ENCODE measurements at places on chromosomes 1 and 21. TPM values are rescaled to one million over a fixed set of nuclear protein-coding genes. Genes with fewer than 3 reads are reported as not detected.

DNA sequence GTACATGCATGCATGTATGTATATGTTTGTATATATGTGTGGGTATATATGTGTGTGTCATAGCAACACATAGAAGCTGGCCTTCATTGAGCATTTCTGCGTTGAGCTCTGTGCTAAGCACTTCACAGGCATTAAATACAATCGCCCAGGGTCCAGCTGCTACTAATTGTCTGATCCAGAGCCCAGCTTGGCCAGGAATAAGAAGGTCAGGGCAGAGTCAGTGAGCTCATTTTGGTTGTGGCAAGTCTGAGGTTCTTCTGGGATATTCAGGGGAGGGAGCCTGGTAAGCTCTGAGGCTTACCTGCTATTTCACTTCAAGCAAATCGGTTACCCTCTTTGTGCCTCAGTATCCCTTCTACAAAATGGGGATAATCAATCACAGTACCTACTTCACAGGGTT lies 59.6 kb downstream of the FOXO6 start:
- DNase-seq, result peak; percentile 87

GRCh38 chr1:150909585-150910180 lies 16.5 kb upstream of the SETDB1 start:
- no peak for DNase-seq

- peak; percentile 98 for DNase-seq
Observed at GRCh38 chr1:179882253-179883039, at the start of gene TOR1AIP1. TSS of gene TOR1AIP1 (plus strand) at chr1:179882285. CDS start at chr1:179882503, 218 bp downstream.

DNA sequence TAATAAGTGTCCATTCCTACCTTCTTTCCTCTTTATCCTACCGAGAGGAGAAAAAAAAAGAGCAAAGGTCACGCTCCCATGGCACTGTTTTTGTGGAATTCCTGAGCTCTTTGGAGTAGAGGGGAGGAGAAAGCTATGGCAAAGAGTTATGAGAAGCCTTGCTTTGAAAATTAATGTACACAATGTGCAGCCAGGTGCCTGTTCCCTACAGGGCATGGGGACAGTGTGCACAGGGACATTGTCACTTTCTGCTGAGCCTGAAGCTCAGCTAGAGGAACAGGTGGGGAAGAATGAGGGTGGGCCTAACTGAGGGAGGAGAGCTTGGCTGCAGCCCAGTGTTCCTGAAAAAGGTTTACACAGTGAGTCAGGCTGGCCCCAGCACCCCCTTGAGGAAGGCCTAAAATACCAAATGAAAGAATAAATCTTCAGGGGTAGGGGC lies 66.1 kb downstream of the PLXNA2 start:
- DNase-seq, result peak; percentile 53

GRCh38 chr1:5643360-5644107 lies 348.7 kb downstream of the NPHP4 start:
- DNase-seq, result no peak

- no peak for DNase-seq
Observed at GRCh38 chr1:25017436-25018109, 87.5 kb upstream of the RUNX3 start.

- no peak for DNase-seq
Observed at GRCh38 chr1:241332987-241333386, 24.0 kb downstream of the RGS7 start.

DNA sequence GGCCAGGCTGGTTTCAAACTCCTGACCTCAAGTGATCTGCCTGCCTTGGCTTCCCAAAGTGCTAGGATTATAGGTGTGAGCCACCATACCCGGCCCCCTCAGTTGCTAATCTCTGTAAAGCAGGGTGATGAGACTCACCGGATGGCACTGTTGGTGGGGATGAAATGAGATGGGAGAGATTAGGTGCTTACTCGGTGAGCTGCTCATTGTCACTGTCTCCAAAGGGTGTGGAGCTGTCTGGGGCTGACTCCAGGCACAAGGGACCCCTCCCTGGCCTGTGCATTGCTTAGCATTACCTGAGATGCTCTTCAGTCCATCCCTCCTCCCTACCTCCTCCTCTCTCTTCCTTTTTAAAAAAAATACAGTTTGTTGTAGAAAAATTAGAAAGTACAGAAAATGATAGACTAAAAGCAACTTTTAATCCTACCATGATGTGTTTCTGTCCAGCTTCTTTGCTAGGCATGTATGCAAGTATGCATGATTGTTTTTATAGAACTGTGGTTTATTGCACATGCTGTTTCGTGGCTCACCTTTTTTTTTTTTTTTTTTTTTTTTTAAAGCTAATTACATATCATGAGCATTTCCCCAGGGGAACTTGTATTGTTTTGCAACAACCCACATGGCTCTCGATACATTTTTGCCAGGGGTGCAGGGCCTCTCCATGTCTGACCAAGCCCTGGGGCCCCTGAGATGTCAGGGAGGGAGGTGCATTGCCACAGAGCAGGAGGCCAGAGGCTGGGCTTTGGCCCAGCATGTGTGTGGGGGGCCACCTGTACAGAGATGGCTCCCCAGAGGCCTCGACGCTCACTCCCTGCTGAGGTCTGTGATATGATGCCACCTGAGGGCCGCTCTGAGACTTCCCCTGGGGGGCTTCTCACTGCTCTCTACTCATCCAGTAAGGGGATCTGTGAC lies 55.4 kb downstream of the ARHGEF10L start:
- DNase-seq, result no peak

- DNase-seq, result no peak
Observed at GRCh38 chr1:152039461-152039860, 2.7 kb upstream of the S100A11 start.

DNA sequence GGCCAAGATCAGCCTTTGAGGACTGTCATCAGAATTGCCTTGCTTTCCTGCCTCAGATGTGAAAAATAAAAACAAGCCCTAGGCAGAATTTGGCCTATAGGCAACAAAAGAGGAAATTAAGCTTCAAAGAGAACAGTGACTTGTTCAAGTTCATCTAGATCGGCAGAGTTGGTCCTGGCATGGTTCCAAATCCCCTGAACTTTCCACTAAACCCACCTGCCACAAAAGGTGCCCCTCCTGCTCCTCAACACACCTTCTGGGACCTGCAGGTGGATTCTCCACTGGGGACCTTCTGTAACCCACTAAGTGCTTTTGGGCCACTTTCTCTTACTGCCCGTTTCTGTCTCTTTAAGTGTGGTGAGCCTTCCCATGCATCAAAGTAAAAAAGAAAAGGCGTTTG lies 42.5 kb upstream of the LRRN2 start:
- DNase-seq, result no peak

GRCh38 chr21:44701541-44701940 lies 4.6 kb downstream of the KRTAP10-12 start:
- no peak for DNase-seq

DNA sequence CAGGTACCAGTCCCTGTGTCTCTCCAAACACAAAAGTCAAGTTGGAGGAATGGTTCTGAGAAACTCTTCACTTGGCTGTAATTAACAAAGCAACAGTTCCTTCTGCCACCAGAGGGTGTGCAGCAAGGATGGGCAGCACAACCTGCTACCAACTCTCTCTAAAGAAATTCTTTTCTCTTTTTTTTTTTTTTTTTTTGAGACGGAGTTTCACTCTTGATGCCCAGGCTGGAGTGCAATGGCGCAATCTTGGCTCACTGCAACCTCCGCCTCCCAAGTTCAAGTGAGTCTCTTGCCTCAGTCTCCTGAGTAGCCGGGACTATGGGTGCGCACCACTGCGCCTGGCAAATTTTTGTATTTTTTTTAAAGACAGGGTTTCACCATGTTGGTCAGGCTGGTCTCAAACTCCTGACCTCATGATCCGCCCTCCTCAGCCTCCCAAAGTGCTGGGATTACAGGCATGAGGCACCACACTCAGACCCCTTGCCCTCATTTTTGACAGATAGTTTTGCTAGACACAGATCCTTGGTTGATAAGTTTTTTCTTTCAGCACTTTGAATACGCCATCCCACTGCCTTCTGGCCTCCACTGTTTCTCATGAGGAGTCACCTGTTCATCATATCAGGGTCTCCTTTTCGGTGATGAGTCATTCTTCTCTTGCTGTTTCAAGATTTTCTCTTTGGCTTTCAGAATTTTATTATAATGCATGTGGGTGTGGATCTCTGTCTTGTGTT lies 12.1 kb upstream of the DEGS1 start:
- DNase-seq, result peak; percentile 9

- DNase-seq, result no peak
Observed at GRCh38 chr1:193437785-193438184, 251.4 kb upstream of the B3GALT2 start.

DNA sequence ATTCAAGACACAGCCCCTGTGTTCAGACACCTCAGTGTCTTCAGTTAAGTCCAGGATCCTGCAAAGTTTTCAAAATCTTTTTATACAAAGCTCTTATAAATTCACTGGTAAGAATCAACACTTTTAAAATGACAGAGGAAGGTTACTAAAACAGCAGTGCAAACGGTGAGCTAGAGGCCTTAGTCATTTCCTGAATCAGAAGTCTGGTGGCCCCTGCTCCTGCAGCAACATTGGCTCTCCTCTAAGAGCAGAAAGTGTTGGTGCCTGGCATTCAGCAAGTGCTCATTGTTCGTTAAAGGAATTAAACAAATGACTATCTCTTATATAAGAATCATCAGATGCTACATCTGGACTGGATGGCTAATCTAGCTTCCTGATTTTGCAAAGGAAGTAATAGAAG lies 282.9 kb downstream of the PTGER3 start:
- no peak for DNase-seq

SPATA45 gene
- not detected for total RNA-seq

PLXNA2 gene
- 8.6 TPM for total RNA-seq

GSTM1 gene
- total RNA-seq, result 0.83 TPM

SMG7 gene
- total RNA-seq, result 20.0 TPM

TENT5C gene
- total RNA-seq, result not detected

CFHR2 gene
- not detected for total RNA-seq

All from myocyte (in vitro differentiated cells).